HT1080 (cell line): ENCODE measurements at places on chromosomes 11 and 22.

GRCh38 chr11:113581713-113582112, 106.5 kb upstream of the DRD2 start:
- no peak for DNase-seq

DNA sequence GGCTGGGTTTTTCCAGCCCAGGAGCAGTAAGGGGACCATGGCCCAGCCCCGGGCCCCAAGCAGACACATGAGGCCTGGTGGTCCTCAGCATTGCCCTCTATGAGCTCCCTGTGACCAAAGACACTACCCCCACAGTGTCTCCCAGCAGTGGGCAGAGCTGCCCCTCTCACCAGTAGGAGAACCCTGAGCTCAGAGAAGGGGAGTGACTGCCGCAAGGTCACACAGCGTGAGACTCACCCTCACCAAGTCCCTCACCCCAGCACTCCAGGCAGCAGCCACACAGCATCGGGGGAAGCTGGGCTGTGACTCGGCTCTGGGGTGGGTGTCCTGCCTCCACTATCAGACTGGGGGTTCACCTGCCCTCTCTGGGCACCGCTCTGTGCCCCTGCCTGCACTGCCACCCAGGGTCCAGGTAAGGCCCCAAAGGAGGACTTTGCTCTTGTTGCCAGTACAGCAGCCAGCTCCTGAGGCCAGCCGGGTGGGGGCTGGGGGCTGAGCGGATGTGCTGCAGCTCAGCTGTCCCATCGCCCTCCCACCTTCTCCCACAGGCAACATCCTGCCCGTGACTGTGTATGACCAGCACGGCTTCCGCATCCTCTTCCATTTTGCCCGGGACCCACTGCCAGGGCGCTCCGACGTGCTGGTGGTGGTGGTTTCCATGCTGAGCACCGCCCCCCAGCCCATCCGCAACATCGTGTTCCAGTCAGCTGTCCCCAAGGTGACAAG, 7.9 kb upstream of the SH3BP1 start:
- DNase-seq, result no peak

- DNase-seq, result peak; percentile 90
These were observed 128.5 kb downstream of the CD44 start for GRCh38 chr11:35267504-35267903.

DNA sequence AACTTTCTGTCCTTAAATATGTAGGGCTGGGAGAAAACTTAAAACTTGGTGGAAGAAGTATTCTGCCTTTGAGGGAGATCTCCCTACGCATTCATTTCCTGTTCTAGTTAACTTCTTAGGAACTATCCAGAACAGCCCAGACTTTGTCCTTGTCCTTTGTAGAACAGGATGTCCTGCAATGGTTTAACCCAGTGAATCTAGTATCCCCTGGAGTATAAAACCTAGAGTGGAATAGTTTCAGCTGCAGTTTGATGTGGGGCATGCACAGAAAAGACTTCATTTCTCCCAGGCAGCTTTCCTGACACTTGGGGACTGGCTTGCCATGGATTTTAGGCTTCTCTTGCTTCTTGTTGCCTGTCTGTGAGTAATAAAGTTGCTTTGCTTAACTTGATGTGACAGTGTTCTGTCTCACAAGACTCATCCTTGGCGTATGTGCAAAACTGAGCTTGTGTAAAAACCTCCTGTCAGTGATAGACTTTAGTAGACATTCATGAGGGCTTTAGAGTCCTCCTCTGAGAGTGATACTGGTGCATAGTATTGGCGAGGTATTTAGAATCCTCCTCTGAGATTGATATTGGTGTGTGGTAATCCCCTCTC, 28.2 kb downstream of the ARHGAP42 start:
- DNase-seq, result no peak

DNA sequence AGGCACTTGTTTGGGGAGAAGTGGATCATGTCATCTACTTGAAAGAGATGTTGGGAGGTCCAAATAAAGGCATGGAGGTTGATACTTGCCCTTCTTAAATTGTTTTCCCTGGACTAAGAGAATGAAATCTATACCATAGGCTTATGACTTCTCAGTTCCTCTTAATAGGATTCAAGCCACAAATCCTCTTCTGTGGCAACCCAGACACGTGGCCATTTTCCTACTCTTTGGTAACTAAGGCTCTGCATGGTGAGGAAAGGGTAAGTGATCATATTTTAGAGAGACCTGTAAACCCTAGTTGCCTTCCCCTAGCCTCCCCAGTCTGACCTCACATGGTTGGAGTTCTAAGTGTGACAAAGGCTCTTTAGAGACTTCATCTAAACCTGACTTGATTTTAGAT, 72.9 kb upstream of the CD44 start:
- DNase-seq, result no peak

- no peak for DNase-seq
These were observed 141.2 kb downstream of the MIAT start for GRCh38 chr22:26798462-26799065.

DNA sequence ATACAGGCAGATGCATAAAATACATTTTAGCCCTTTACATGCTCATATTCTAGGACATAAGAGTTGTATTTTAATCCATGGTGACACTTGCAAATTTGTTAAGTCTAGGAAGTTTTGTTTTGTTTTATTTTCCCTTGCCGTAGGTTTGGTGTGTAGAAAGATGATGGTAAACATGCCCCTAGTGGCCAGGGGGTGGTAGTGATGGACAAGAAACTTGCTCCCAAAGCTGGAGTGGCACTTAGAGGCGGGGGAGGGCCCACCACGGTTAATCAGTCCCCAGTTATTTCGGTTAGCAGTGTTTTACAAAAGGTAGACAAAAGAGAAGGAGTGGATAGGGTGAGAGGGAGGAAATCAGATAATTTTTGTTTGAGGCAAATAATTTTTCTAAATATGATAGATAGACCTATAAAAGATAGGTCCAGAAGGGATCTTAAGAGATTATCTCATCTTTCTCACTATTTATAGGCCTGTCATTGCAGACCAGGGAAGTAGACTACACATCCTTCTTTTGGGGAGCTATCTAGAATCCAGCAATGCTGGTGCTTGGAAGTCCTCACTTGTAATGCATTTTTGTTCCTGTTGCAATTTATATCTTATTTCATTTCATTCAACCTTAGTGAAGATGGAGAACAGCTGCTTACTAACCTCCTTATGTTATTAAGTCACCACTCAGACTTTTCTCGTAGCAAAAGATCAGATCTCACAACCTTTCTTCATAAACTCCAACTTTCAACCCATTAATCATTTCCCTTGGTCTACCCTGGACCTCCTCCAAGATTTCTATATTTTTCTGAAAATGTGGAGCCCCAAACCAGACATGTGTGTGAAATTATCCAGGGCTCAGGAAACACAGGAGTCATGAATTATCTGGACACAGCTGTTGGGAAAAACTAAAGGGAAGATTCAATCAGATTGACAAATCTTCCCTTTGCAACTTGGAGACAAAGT, 5.9 kb upstream of the BDNF start:
- DNase-seq, result peak; percentile 44

DNA sequence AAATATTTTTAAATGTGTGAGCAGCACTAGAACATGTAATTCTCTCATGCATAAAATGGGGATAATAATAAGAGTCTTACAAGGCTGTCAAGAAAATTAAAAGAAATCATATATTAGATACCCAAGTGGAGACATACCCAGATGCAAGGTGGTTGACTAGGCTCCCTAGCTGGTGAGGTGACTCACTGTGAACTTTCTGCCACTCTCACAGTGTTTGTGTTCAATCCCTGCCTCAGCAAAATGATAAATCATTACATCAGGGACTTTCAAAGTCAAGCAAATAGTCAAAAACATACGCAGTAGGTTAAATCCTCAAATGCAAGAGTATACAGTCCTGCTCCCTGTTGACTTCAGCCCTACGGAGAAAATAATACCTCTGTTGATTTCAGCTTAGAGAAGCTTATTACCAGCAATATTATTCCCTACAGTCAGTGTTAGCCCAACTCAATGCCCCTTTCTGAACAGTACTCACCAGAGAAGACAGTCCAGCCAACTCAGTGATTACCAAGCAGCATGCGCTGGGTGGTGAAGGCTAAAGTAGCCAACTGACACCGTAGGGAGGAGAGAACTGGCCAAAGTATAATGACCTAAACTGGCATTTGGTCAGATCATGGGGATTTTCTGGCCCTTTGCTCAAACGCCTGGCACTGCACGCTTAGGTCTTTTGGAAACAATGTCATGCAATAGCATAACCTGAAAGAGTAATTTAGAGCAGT, 73.1 kb upstream of the BARX2 start:
- peak; percentile 30 for DNase-seq

DNA sequence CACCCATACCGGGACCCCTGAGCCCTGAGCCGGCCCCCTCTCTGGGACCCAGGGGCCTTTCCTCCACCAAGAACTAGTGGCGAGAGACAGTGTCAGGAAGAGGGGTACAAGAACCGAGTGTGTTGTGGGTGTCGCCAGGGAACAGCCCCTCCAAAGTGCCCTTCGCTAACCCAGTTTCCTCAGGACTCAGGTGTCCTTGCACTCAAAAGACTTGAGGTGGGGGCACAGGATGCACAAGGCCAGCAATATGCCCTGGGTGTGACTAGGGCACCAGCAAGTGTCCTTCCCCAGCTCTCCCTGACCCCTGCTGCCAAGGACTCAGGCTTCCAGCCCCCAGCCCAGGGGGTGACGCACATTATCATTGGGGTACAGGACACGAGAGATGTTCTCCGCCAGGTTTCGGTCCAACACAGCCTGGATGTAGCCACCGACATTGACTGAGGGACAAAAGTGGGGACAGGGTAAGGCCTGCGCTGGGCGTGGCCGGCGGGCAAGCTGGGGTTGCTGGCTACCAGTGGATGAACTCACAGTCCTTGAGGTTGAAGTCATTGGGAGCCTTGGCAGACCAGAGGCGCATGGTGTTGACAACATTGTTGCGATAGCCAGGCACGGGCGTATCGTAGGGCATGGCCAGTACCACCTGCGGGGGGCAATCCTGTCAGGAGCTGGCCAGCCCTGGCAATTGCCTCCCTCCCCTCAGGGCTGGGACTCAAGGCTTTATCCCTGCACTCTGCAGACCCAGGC, 4.7 kb downstream of the PYGM start:
- no peak for DNase-seq

GRCh38 chr11:72439455-72439854, 5.1 kb upstream of the CLPB start:
- DNase-seq, result peak; percentile 72

- DNase-seq, result no peak
These were observed 526.7 kb downstream of the BRD1 start for GRCh38 chr22:49300951-49301397.

- no peak for DNase-seq
These were observed 127.0 kb upstream of the C11orf58 start for GRCh38 chr11:16611401-16611921.

GRCh38 chr22:35218079-35218478, 39.2 kb upstream of the HMGXB4 start:
- peak; percentile 60 for DNase-seq

- DNase-seq, result no peak
These were observed 54.0 kb upstream of the SEZ6L start for GRCh38 chr22:26115266-26115665.

DNA sequence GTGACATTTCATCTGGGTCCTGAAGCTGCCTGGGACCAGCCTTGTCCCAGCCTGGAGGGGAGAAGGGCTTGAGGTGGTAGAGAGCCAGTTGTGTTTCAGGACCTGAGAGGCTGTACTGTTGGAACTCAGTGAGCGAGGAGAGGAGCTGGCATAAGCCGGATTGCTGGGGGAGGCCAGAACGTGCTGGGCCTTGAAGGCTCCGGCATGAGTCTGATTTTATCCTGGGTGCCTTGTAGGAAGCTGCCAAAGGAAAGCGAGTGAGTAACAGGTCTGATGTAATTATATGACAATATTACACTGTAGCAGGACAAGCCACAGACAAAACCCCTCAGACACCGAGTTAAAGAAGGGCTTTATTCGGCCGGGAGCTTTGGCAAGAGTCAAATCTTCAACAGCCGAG, 17.2 kb downstream of the AP2A2 start:
- no peak for DNase-seq

GRCh38 chr11:62555464-62556107, 9.0 kb upstream of the AHNAK start:
- DNase-seq, result no peak

- peak; percentile 62 for DNase-seq
These were observed 132.8 kb upstream of the PITPNB start for GRCh38 chr22:28051787-28052356.

DNA sequence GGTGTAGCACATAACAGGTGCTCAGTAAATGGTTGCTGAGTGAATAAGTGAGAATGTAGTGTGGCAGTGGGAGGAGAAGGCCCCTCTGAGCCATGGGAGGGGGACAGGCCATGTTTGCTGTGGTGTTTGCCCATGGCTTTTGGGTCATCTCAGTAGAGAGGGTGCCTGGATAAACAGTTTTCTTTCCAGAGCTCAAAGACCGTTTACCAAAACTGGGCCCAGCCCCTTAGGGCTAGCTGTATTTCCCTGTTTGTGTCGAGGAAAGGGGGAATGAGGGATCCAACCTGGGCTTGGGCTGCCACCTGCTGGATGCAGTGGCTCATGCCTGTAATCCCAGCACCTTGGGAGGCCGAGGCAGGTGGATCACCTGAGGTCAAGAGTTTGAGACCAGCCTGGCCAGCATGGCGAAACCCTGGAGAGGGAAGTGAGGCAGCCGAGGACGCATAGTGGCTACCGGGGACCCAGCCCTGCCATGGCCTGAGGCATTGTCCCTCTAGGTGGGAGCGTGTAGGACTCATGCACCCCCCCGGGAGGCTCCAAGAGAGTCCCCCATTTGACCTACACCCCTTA, 8.7 kb upstream of the LTO1 start:
- peak; percentile 35 for DNase-seq

- no peak for DNase-seq
These were observed 49.3 kb upstream of the LINC01488 start for GRCh38 chr11:69431893-69432738.

DNA sequence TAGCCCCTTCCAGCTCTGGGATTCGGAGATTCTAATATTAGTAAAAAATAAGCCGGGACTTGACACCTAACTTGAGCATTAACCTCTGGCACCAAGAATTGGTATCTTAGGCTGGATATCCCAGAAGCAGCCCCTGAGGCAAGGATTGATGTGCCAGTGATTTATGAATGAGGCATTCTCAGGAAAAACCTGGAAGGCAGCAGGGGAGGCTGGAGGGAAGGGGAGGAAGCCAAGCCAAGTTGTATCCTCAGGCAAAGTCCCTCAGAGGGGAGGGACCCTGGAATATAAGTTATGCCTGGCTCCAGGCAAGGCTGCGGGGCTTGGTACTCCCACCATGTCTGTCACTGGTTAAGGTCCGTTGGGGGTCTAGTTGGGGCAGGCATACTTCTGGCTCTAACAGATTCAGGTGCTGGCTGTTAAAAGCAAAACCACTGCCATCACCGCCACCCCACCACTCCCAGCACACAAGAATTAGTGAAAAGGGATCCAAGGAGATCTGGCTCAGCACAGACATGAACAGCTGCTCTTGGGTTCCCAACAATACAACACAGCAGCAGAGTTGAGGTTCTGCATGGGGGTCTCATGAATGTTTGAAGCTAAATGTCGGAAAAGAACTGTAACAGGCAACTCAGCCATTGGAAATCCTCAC, 29.8 kb downstream of the LMO2 start:
- DNase-seq, result no peak

DNA sequence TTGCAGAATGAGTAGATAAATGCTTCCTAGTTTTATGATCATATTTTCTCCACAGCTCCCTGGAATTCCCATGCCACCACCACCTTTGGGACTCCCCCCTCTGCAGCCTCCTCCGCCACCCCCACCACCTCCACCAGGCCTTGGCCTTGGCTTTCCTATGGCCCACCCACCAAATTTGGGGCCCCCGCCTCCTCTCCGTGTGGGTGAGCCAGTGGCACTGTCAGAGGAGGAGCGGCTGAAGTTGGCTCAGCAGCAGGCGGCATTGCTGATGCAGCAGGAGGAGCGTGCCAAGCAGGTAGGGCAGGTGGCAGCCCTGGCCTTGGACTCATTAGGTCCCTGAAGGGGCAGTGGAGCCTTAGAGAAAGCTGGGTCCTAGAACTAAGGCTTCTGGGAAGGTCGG, 2.9 kb downstream of the SF3B2 start:
- no peak for DNase-seq
